ENCODE measurements at places on chromosomes 6 and 20.

DNA sequence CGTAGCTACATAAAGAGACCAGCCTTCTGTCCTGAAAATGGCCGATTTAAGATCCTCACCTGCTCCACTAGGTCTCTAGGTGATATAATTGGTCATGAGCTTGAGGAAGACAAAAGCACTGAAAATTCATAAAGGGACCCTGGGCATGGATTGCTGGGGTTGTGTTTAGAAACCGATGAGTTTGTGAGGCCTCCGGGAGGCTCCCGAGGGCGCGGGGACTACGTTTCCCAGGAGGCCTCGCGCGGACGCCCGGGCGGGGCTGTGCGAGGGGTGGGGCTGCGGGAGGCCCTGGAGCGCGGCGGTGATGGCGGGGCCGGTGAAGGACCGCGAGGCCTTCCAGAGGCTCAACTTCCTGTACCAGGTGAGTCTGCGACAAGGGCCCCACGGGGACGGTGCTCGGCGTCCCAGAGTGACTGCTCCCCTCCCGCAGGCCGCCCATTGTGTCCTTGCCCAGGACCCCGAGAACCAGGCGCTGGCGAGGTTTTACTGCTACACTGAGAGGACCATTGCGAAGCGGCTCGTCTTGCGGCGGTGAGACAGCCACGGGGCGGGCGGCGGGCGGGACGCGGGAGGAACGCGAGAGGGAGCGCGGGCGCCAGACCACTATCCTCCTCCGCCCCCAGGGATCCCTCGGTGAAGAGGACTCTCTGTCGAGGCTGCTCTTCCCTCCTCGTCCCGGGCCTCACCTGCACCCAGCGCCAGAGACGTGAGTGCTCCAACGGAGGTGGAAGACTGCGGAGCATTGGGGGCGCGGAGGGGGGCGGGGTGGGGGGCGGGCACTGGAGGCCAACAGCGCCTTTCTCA, at the start of gene RPP21:
Gene RPP21 (plus strand): TSS at position 289 of the 804 bp plus-strand sequence. CDS start 16 bp downstream, at position 305.
- DNase-seq = peak; percentile 87

- no peak for DNase-seq
Measured at GRCh38 chr6:86306210-86306609, 631.1 kb upstream of the HTR1E start.

GRCh38 chr6:128464790-128465189, 55.6 kb downstream of the PTPRK start:
- DNase-seq = no peak

DNA sequence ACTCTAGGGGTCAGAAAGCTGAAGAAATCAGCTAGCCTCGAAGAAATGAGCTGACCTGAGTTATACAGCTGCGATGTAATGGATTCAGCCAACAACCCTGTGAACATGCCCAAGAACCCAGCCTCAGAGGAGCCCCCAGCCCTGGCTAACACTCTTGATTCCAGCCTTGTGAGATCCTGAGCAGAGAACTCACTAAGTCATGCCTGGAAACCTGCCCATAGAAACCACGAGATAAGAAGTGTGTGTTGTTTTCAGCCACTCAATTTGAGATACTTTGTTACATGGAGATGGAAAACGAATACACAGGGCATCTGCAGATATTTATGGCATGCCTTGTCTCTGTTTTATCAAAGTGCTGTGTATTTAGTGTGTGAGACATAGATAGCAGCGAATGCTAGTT, 265.2 kb downstream of the QKI start:
- DNase-seq = no peak

- no peak for DNase-seq
Measured at GRCh38 chr6:148629181-148629580, 117.6 kb upstream of the UST start.

DNA sequence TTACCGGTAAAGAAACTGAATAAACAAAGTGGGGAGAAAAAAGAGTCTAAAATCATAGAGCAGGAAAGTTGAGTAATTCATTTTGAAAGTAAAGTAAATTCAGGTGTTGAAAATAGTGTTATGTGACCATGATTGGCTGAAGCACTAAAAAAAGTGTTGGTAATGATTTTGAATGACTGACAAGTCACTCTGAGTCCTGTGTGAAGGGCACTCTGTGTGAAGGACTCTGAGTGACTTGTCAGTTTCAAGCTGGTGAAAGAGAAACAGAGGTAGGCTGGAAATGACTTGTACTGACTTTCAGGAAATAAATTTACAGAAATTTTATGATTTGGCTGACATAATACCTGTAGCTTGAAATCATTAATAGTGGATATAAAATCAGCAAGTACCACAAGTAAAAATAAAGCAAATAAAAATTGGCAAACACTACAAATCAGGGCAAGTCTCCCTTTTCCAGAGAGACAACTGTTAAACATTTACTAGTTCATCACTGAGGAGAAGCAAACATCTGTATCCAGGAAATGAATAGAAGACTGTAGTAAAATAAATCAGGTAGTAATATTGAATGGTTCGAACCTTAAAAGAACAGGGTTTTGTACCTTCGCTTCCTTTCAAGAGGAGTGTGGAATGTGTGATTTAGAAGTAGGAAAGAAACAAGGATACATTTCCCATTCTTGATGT, 630.6 kb downstream of the GRIK2 start:
- DNase-seq = no peak

GRCh38 chr20:57090590-57091560, 175.6 kb downstream of the BMP7 start:
- DNase-seq = no peak

DNA sequence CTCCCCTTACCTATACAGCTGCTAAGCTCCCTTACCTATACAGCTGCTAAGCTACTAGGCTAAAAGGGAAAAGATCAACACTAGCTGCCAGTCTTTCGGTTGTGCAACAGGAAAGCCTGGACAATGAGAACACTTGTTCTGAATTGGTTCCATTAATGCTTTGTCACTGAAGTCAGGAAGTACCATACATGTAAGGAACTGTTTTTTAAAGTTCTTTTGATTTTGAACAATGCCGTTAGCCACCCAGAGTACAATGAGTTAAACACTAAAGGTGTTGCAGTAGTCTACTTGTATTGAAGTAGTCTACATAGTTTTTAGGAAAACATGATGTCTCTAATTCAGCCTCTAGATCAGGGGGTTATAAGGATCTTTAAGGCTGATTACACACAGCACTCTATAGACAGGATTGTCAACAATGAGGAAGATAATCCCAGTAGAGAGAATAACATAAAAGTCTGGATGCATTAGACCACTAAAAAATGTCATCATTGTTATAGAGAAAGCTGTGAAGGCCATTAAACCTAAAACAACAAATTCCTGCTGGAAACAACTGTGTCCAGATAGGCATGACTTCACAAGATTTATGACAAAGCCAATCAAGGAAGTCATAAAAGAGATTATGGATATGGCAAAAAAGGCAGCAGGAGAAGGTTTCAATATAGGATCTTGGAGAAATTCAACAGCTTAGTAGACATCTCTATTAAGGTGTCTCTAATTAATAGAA, 306.3 kb downstream of the PHF3 start:
- DNase-seq = no peak

- DNase-seq = no peak
Measured at GRCh38 chr6:56699066-56699654, 56.5 kb upstream of the DST start.

- DNase-seq = peak; percentile 73
Measured at GRCh38 chr20:63009988-63010769, 3.4 kb upstream of the BHLHE23 start.

- no peak for DNase-seq
Measured at GRCh38 chr20:50360921-50361320, 149.3 kb upstream of the PTPN1 start.

DNA sequence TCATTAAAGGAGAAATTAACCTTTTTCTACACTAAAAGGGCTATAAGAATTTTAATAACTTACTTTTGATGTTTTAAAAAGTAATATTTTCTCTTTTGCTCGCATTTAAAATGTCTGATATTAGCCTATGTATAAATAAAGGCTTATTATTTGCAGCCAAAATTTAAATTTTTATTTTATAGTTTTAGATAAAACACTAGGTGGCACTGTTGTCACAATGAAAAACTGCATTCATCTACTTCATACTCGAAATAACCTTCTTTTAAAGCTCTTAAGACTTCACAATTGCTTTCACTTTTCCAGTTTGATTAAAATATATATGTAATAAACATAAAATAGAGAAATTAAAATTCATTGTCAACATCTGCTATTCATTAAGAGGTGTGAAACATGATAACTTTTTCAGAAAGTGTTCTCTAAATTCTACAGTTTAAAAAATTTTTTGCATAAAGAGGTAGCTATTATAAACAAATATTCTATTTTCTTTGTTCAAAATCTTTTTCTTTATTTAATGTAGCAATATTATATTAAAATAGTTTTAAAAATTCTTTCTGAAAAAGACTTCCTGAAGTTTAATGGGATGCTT, 78.8 kb upstream of the DEFB112 start:
- no peak for DNase-seq

DNA sequence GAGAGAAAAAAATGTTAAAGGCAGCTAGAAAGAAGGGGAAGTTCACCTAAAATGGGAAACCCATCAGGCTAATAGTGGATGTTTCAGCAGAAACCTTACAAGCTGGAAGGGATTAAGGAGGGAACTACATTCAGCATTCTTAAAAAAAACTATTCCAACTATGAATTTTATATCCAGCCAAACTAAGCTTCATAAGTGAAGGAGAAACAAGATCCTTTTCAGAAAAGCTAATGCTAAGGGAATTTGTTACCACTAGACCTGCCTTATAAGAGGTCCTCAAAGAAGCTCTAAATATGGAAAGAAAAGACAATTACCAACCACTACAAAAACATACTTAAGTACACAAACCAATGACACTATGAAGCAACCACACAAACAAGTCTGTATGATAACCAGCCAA, 59.2 kb upstream of the SLC35F1 start:
- DNase-seq = no peak

DNA sequence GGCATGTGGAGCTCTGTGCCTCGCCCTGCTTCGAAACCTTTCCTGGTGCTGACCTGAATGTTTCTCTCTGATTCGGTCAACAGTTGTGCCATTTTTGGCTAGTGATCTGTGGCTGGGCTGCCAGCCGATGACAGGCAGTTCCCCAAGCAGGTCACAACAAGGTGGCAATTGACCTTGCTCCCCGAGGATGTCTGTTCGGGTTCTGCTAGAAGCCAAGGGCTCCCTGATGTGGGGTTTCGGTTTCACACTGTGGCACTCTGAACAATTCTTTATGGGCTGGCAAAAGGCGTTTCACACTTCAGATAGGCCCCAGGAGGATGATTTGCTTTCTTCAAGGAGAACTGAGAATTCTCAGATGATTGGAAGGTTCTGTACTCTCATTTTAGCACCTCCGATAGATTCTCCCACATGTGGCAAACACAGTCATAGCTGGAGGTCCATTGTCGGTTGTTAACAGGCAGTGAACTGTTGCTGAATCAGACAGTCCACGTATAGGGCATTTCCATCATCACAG, 135.6 kb downstream of the SLC24A3 start:
- no peak for DNase-seq

DNA sequence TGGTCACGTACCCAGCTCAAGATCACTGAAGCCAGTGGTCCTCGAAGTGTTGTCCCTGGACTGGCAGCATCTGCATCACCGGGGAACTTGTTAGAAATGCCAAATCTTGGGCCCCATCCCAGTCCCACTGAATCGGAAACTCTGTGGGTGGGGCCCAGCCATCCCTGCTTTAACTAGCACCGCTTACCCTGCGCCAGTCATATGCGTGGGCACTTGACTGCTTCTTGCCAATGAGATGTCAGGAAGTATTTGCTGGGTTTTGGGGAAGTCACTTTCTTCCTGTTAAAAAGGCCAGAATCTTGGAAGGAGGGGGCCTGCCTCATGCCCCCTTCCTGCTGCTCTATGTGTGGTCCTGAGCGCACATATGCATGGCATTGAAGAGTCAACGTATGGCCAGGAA, 11.7 kb upstream of the SULF2 start:
- DNase-seq = no peak

GRCh38 chr6:30091577-30092381, 16.2 kb upstream of the RNF39 start:
- no peak for DNase-seq

- no peak for DNase-seq
Measured at GRCh38 chr20:36881331-36881730, 5.4 kb downstream of the TLDC2 start.

- no peak for DNase-seq
Measured at GRCh38 chr6:65448866-65449265, 258.2 kb downstream of the EYS start.

- DNase-seq = no peak
Measured at GRCh38 chr6:28220257-28221133, 4.6 kb upstream of the ZSCAN9 start.

GRCh38 chr6:148134592-148134991, 208.0 kb upstream of the SASH1 start:
- no peak for DNase-seq

GRCh38 chr6:82781620-82782204, 283.9 kb downstream of the UBE3D start:
- no peak for DNase-seq

DNA sequence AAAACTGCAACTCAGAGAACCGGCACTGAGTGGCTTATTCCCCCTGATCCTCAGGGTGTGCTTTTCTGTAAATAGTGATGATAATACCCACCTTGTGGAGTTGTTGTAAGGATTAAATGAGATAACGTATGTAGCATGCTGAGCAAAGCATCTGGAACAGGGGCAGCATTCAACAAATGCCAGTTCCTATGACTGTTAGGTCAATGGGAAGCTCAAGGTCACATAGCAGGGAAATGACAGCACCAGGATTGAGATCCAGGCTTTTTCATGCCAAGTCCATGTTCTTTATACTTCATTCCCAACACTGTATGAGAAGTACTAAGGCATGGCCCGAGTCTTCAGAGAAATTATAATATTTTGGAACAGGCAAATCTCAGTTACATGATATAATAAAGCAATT, 5.1 kb downstream of the RCAN2 start:
- DNase-seq = no peak

GRCh38 chr20:57655809-57656155, 35.6 kb upstream of the ZBP1 start:
- peak; percentile 10 for DNase-seq

- no peak for DNase-seq
Measured at GRCh38 chr6:78867020-78867369, 356 bp upstream of the IRAK1BP1 start.

DNA sequence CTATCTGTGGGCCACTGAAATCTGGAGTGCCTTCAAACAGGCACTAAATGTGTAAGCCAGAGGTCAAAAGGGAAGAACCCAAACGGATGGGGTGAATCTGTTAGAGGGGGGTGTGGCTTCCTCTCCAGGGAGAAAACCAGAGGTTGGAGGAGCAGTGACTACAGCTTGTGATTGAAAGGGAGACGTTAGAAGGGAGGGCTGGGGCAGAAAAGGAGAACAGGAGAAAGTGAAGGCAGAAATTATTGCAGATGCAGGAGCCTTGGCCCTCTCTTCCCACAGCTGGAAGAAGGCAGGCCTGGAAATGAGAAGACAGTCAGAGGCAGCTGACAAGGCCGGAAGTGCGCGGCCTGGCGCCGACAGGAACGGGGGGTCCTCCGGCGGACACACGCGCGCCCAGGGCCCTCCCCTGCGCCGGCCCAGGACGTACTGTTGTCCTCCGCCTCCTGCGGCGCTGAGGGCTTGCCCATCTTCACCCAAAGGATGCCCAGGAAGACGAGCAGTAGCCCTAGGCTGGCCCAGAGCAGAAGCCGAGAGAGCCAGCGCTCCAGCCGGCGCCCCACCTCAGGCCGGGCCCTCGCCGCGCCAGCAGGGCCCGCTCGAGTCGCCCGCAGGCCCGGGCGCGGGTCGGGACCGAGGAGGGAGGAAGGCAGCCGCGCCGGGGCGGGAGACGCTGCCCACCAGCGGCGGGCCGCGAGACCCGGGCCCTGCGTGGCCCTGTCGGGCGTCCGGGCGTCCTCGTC, 806 bp downstream of the LEMD2 start:
- peak; percentile 52 for DNase-seq

GRCh38 chr6:130617658-130618057, 209.5 kb upstream of the SMLR1 start:
- no peak for DNase-seq

GRCh38 chr6:118524686-118525085, 23.4 kb upstream of the PLN start:
- DNase-seq = no peak

Data from activated CD8-positive, alpha-beta memory T cell treated with anti-CD3 and anti-CD28 coated beads, Interleukin-2, amount 50 U/mL, for 4 hours (primary cell).